ENCODE measurements at places on chromosomes 1 and 21.

GRCh38 chr1:235006816-235007215, 121.8 kb downstream of the TOMM20 start:
- DNase-seq = no peak

GRCh38 chr1:19878637-19878985, 3.6 kb upstream of the OTUD3 start:
- DNase-seq = no peak

DNA sequence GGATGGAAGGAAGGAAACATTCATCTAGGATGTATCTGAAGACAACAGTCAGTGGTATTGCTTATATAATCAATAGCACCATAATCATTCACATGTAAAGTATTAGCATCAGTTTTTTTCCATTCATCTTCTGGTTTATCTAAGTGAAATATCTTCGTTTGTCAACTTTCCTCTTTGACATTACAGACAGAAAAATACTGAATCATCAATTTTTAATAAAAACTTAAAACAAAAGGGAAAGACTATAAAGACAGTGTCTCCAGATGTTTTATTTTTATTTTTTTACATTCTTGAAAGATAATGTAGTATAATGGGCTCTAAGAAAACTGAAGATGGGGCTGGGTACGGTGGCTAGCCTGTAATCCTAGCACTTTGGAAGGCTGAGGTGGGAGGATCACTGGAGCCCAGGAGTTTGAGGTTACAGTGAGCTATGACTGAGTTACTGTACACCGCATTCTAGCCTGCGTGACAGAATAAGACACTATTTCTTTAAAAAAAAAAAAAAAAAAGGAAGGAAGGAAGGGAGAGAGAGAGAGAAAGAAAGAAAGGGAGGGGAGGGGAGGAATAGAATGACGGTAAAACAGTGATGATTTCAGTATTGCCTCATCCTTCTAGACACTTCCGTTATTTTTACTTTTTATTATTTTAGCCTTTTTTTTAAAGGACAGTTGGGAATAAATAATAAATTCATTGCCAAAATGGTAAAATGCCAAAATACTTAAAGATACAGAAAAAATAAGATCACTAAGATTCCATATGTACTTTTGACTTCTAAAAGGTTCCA, 89.5 kb downstream of the NRIP1 start:
- DNase-seq = no peak

GRCh38 chr1:44543064-44543744, 131.1 kb downstream of the TMEM53 start:
- DNase-seq = no peak

DNA sequence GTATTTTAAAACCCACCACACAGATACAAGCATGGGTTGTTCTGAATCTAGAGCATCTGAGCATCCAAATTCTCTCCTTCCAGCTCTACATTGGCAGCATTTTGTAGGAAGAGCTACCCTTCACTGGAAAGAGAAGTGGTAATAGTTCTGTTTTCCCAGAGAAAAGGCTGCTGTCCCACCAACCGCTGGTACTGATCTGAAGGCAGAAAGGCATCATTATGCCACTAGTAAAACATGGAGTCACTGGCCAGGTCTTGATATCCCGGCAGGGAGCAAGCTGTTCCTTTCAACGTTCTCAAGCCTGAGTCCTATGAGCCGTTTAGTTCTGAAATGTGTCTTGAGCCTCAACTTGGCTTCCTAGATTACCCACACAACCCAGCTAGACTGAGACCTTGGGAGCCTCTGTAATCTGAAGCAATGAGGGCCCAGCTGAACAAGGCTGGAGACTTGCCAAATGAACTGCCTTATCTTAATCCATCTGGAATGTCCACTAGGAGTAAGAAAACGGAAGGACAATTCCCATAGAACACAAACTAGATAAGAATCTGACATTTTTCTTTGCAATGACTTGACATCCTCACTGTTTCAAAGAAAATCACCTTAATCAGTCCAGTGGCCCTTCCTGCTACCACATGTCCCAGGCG, 116.8 kb downstream of the KCNH1 start:
- DNase-seq = no peak

GRCh38 chr1:7233237-7233540, 447.9 kb downstream of the CAMTA1 start:
- DNase-seq = no peak

- DNase-seq = no peak
These were observed 25.5 kb upstream of the MRPS6 start for GRCh38 chr21:34047835-34048234.

DNA sequence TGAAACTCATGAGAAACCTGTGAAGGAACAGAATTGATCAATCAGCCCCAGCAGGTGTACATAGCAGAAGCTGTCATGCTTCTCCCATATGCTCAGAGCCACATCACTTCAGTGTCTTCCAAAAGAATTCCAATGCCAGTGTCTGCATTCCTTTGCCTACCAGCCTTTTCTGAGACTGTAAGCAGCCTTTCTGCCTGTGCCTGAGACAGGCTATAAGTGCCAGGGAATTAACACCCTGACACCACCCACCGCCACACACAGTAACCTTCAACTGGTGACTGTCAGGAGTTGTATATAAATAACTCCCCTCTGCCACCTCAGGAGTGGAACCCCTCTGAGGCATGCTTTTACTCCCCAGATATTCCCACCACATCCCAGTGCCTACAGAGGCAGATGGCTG, 38.1 kb upstream of the SLAMF9 start:
- no peak for DNase-seq

DNA sequence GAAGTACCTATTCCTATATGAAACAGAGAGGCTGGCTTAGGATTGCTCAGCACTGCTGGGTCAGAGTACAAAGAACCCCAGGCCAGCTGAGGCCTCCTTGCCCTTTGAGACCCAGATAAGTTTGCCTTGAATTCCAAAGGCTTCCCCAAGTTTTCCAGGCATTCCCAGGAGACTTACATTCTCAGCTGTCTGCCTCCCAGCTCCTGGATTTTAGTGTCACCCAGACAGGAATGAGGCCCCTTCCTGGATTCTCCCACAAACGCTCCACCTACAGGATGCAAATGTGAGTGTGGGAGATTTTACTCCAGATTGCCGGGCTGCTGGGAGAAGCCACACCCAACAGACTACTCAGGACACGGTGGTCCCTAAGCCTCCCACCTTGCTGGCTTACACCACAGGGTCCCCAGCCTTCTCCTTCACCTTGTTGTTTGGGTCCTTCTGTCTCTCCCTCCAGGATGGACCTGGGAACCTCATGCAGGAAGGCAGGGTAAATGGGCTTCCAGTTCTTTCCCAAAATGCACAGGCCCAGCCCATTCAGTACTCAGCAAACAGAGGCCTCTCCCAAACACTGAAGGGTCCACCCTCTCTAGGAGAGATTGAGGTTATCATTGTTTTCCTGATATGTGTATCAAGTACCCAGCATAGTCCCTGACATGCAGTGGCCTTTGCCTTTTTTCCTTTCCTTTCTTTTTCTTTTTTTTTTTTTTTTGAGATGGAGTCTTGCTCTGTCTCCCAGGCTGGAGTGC, 10.6 kb downstream of the RHBG start:
- no peak for DNase-seq

GRCh38 chr1:152902636-152903035, 5.7 kb upstream of the IVL start:
- no peak for DNase-seq

DNA sequence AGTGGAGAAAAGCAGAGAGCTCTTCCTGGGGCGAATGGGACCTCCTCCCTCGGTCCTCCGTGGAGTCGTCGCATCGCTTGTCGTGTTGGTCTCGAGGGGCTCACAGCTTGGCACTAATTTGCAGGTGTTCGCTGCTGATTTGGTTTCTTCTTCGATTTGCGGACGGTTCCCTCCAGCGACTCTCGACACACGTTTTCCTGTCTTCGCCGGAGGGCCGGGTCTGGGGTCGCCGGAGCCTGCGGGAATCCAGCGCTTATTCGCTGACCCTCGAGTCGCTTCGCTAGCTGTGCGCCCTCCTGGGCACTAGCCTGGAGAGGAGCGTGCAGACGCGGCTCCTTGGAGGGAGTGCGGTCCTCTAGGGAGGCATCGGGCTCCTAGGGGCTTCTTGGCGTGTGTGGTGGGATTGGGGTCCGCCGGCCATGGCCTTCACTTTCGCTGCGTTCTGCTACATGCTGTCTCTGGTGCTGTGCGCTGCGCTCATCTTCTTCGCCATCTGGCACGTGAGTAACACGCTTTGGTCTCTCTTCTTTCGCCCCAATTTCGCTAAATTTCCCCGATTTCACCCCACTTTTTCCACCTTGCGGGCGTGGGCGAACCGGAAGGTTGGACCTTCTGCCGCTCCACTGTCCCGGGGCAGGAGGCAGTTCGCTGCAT, 766 bp downstream of the CNIH3 start:
- no peak for DNase-seq

GRCh38 chr1:44496541-44497171, 91.6 kb downstream of the RNF220 start:
- no peak for DNase-seq

DNA sequence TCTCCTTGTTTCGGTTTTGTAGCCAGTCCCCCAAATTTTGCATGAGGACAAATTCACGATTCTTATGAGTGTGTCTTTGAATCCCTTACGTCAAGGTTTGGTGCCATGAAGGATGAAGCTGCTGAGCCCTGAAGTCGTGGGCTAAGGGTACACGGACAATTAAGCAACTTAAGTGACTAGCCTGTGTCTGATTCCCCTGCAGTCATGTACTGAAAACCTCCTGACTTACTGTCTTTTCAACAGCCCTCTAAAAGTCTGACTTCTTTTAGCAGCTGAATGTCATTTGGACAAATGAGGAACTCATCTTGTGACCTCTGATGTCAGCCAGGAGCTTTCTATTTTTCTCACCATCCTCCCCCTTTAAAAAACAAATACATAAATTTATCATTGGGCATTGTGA, 27.1 kb upstream of the C1orf105 start:
- no peak for DNase-seq

DNA sequence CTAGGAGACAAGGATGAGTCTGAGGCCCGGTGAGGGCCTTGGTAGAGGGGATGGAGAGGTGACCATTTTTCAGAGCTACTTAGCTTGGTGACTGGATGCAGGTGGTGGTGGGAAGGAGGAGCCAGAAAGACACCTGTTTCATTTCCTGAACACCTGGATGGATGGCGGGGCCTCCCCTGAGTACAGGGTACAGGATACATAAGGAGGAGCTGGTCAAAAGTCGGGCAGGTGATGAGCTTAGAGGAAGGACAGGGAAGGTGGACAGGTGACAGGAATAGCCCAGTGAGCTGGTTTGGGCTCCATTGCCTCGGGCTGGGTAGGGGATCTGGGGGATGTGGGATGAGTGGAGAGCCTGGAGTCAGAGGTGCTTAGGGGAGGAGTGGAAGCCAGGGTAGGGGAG, 6.3 kb downstream of the FAAH start:
- no peak for DNase-seq

GRCh38 chr1:153612755-153613331, at the start of gene S100A16:
TSS of gene S100A16 (minus strand) at chr1:153613137. CDS start at chr1:153608151, 4,986 bp downstream.
- peak; percentile 92 for DNase-seq

GRCh38 chr1:201267481-201268229, 15.7 kb upstream of the PKP1 start:
- DNase-seq = no peak

- DNase-seq = no peak
These were observed 5.5 kb upstream of the NSUN4 start for GRCh38 chr1:46335081-46335480.

- DNase-seq = no peak
These were observed 148.1 kb downstream of the NRIP1 start for GRCh38 chr21:14916676-14917141.

- DNase-seq = no peak
These were observed 33.5 kb downstream of the PDPN start for GRCh38 chr1:13617108-13617507.

GRCh38 chr1:18263547-18264120, 156.0 kb downstream of the IGSF21 start:
- DNase-seq = no peak

- DNase-seq = no peak
These were observed 941 bp upstream of the TBCE start for GRCh38 chr1:235366286-235366685.

GRCh38 chr1:17791055-17791390, 35.9 kb downstream of the ACTL8 start:
- DNase-seq = no peak

- no peak for DNase-seq
These were observed 10.0 kb downstream of the MKNK1 start for GRCh38 chr1:46594063-46594462.

DNA sequence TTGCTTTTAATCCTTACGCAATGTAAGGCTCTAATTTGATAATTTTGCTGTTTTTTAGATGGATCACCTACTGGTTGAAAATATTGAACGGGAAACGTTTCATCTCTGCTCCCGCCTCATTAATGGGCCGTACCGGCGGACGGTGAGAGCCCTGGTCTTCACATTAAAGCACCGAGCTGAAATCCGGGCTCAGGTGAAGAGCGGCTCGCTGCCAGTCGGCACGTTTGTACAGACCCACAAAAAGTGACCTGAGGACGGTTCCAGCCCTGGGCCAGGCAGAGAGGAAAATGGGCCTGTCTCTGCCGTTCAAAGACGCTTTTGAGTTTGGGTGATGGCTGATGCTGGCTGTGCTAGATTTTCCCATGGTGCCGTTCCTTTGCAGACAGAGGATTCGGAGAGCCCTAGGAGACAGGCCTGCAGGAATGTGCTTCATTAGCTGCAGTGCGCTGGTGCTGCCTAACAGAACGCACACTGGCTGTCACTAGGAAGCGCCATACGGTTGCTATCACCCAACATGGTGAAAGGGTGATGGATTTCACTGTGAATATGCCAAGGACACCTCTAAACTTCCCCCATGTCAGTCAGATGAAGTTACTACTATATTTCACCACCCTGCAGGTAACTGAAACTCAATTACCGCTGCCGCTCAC, 42.9 kb downstream of the TCEANC2 start:
- DNase-seq = no peak

- no peak for DNase-seq
These were observed 18.5 kb upstream of the BTG3 start for GRCh38 chr21:17631195-17631594.

GRCh38 chr1:25674807-25675084, 58.2 kb downstream of the MAN1C1 start:
- DNase-seq = no peak

DNA sequence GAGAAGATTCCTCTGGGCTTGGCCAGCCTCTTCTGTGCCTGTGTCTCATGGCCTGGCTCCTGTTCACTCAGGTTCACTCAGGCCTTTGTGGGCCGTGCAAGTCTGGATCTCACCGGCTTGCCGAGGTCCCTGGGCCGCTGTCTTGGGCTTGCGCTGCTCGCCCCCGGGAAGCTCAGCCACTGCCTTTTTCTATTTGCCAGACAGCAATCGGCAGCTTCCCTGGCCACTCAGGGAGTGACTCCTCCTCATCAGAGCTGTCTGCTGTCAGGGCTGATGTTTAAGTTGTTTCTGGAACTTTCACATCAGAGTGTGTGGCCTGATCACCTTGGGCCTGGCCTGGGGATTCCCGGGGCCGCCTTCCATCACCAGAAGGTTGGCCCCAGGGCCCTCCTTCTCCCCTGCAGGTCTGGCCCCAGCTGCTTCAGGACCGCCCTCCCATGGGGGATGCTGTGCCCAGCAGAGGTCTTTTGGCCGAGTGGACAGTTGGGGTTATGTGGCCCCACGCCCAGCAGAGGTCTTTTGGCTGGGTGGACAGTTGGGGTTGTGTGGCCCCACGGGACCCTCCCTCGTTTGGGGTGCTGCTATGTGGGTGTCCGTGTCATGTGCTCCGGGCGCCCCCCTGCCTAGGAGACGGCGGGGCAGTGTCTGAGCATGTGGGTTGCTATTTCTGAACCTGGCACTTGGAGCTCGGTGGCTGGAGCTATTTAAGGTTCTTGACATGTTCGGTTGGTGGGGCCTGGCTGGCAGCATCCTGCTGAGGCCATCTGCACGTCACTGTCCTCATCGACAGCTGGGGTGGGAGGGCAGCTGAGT, 12.5 kb downstream of the SLX9 start:
- DNase-seq = no peak

Data from left lung (tissue), 14 donors.